Muscle of back (tissue), 13 donors: ENCODE measurements at places on chromosomes 16 and 17. TPM values are rescaled to one million over a fixed set of nuclear protein-coding genes. Genes with fewer than 3 reads are reported as not detected.
A peak's percentile ranks its signal among the peaks of the same experiment; 100 is the strongest.

Gene RGS11
- polyA plus RNA-seq: 0.64 TPM

Gene ARL5C
- 0.39 TPM for polyA plus RNA-seq

Gene TP53TG3
- not detected for polyA plus RNA-seq

Gene SCARF1
- 5.3 TPM for polyA plus RNA-seq

Gene DPEP3
- polyA plus RNA-seq: 0.33 TPM

GRCh38 chr17:76969598-76970172 is 101.5 kb downstream of the MGAT5B start:
- DNase-seq: no peak

DNA sequence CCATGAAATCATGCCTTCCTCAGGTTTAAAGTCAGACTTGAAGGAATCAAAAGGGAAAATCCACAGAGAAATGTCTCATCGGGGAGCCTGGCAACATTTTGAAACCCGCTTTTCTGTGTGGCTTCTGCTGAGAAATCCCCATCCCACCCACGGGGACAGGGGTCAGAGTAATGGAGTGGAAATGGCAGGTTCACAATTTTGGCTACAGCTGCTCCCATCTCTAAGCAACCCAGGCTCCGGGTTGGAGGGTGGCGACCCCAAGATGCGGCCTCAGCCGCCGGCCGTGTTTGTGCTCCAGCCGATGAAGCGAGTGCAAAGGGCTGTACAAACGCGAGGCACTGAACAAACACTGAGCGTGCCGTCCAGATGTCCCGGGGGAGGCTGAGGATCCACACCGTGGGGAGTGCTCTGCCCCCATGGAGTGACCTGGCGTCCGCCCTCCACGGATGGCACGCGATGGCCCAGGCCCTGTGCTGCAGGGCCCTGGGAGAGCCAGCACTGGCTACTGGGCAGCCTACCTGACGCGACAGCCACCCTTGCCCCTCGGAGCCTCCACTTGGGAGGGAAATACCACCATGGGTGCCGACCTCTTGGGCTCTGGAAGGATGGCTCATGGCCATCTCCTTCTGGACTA is 22.2 kb downstream of the SLC43A2 start:
- DNase-seq: no peak

DNA sequence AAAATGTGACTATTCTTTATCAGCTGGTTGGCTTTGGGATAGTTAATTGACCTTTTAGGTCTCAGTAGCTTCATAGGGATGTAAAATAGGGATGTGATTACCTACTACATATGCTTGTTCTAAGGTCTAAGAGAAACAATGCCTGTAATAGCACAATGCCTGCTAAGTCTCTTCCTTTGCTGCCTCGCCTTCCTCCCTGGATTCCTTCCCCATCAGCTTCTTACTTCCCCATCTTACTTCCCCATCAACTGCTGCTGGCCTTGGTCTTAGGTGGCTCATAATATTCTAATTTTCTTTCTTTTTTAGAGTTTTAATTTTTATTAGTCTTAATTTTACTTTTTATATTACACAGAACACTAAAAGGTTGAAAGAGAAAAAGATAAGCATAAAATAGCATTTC is 59.2 kb upstream of the GOT2 start:
- no peak for DNase-seq

DNA sequence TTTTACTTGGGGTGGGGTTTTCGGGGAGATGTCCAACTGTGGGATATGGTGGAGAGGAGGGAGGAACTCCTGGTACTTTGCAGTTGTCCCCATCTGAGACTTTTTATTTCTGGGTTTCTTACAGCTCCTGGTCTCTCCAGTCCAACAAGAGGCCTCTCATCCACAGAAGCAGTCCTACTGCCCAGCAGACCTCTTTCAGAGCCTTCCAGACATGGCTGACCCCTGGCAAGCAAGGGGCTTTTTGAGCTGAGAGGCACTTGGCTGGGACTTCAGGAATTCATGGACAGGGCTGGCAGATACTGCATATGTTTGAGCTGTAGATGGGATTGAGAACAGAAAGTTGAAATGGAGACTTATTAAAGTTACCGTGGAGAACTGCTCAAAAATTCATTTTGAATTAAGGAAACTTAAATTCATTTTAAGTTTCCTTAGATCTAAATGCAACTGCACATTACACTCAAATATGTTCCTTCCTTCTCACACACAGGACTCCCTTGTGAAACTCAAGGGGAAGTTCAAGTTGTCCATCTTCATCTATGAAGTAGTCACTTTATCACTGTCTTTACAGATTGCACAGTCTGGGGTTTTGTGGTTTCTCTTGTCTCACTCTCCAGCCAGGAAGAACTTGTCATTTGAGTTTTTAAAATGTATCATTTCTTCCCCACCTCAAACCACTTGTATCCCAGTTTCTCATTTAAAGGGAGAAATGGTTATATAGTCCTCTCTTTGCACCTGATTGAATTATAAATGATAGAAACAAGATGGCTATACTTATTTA is 1.1 kb downstream of the LASP1NB start:
- no peak for DNase-seq

GRCh38 chr17:47276868-47277267 is 23.2 kb downstream of the ITGB3 start:
- DNase-seq: peak; percentile 84

DNA sequence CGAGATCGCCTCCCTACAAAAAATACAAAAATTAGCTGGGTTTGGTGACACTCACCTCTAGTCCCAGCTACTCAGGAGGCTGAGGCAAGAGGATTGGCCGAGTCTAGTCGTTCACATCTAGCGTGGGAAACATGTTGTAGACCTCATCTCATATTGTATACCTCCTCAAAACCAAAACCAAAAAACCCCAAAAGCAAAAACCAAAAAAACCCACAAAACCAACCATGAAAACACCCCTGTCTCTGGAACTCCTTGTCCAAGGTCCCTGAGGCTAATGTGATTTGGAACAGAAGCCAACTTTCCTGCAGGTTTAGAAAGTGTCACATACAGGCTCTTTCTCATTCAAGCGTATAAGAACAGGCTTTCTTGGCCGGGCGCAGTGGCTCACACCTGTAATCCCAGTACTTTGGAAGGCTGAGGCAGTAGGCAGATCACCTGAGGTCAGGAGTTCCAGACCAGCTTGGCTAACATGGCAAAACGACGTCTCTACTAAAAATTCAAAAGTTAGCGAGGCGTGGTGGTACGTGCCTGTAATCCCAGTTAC is 29.0 kb downstream of the RAB11FIP3 start:
- DNase-seq: no peak

GRCh38 chr16:2692251-2692947 is 10.1 kb downstream of the KCTD5 start:
- DNase-seq: peak; percentile 41

DNA sequence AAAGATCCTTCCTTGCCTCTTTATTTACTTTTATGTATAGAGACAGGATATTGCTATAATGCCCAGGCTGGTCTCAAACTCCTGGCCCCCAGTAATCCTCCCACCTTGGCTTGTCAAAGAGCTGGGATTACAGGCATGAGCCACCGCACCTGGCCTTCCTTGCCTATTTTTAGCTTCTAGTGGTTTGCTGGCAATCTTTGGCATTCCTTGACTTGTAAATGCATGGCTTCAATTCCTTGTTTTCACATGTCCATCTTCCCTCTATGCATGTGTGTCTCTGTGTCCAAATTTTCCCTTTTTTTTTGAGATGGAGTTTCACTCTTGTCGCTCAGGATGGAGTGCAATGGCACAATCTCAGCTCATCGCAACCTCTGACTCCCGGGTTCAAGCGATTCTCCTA is 22.5 kb downstream of the HEXIM2 start:
- DNase-seq: no peak

DNA sequence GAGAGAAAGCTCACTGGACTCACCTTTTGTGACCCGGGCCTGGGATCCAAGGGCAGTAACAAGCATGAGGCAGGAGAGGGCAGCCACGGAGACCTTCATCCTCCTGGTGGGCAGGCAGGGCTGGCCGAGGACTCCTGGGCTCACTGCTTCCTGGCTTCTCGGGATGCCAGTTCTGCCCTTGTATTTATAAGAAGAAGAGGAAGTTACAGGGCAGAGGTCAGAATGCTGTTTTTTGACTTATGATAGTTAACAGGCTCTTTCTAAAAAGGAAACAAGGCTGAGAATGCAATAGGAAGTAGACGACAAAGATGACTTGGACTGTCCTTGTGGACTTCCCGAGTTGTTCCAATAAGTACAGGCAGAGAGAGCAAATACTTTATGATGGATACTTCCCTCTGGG is at the start of gene CCL23:
Gene CCL23 (minus strand): TSS at position 174 of the 400 bp plus-strand sequence. CDS start 75 bp downstream, at position 99.
- DNase-seq: no peak

DNA sequence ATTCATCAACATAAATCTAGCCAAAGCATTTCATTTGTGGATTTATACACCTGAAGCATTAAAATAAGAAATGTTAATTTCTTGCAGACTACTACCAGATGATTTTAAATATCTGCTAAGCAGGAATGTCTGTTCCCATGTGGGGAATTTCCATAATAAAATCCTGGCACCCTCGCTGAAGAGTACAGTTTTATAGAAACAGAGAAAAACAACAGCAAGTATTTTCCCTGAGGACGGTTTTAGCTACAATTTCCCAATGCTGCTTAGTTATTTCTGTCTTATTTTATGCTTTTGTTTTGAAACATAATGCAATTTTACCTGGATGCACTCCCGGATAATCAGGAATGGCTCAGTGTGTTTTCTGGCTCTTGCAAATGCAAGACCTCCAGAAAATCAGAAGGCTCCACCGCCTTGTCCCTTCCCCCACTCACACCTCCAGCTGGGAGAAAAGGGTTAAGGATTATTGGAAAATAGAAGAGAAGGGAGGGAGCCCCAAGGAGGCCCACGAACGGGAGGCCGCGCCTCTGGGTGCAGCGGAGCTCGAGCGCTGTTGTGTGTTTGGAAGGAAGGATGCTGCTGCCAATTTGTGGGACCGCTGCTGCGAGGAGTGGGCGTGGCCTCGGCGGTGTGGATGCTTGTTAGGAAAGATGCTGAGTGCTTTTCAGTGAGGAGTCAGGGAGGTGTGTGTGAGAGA is at the start of gene CNTNAP4:
Gene CNTNAP4 (plus strand): TSS at position 657 of the 694 bp plus-strand sequence. CDS start 262 bp downstream, outside the sequence.
- DNase-seq: peak; percentile 86

GRCh38 chr16:86095131-86095752 is 196.3 kb downstream of the IRF8 start:
- DNase-seq: no peak

DNA sequence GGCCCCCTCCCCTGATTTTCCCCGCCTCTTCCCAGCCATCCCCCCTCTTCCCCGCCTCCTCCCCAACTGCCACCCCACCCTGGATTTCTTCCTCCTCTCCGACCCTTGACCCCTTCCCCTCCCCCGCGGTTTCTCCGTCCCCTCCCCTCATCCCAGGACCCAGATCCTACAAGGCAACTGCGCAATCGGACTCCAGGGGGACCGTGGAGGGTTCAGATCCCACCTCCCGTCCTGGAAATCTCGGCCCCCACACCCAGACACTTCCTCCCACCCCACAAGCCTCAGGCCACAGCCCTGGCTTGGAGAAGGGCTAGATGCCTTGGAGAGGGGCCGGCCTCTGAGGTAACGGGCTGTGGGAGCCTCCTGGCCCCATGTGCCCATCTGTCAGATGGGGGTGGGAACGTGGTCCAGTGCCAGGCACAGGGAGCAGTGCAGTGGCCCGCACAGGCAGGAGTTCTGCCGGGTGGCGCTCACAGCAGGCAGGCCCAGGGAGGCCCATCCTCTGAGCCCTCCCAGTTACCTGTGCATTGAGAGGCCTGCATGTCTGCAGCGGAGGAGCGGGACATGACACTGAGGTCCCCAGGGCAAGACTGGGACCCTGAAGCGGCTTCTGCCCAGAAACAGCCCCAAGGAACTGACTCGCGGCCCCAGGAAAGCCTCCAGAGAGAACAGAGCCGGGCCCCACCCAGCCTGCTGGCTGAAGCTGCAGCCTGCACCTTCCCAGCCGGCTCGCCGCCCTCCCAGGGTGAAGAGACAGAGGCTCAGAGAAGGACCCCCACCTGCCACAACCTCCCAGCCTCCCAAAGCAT is 16.7 kb downstream of the ZNF423 start:
- DNase-seq: peak; percentile 55
